ENCODE measurements at places on chromosomes 16 and 17.

DNA sequence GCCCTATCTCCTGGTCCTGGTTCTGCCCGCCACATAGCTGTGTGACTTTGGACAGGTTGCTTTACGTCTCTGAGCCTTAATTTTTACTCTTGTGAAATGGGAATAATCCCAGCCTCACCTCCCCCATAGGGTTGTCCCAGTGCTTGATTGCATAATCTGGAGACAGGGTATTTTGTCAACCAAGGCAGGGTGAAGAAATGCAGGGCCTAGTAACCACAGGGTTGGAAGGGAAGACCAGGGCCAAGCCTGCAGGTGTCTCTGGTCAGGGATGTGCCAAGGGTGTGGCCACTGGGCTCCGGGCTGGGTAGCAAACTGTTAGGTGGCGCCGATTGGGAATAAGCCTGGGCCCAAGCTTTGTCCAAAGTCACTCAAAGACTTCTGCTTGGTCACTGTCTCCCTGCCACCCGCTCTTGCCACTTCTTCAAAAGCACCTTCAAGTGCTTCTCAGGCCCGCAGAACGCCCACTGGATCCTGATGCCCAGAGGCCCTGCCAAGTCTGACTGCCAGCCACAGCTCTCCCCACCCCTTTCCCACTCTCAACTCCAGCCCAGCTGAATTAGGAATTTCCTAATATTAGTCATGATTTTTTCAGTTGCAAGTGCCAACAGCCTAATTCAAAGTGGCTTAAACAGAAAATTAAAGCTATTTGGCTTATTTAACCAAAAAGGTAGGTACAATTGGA, 20.6 kb upstream of the COL1A1 start:
- DNase-seq, result no peak

- DNase-seq, result no peak
Observed at GRCh38 chr16:85055493-85056210, 28.1 kb downstream of the KIAA0513 start.

DNA sequence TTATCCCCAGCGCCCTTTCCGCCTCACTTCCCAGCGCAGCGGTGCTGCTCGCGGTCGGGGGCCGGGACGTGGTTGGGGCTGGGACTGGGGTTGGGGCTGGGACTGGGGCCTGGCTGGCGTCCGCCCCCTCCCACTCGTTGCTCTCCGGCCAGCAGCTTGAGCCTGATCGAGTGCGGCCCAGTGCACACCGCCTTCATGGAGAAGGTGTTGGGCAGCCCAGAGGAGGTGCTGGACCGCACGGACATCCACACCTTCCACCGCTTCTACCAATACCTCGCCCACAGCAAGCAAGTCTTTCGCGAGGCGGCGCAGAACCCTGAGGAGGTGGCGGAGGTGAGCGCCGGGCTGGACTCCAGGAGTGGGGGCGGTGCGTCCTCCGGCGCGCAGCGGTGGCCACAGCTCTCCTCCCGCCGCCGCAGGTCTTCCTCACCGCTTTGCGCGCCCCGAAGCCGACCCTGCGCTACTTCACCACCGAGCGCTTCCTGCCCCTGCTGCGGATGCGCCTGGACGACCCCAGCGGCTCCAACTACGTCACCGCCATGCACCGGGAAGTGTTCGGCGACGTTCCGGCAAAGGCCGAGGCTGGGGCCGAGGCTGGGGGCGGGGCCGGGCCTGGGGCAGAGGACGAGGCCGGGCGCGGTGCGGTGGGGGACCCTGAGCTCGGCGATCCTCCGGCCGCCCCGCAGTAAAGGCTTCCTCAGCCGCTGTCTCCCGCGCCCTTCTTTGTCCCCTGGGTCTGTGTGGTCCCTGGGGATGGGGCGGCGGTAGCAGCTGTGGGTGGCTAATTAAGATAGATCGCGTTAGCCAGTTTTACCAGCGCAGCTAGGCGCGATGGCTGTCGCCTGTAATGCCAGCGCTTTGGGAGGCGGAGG, 1.8 kb downstream of the HSD17B1 start:
- no peak for DNase-seq

- no peak for DNase-seq
Observed at GRCh38 chr16:87671715-87672270, 69.5 kb downstream of the JPH3 start.

- no peak for DNase-seq
Observed at GRCh38 chr16:13898233-13898632, 21.7 kb upstream of the ERCC4 start.

- DNase-seq, result no peak
Observed at GRCh38 chr17:40372031-40372430, 7.5 kb upstream of the GJD3 start.

DNA sequence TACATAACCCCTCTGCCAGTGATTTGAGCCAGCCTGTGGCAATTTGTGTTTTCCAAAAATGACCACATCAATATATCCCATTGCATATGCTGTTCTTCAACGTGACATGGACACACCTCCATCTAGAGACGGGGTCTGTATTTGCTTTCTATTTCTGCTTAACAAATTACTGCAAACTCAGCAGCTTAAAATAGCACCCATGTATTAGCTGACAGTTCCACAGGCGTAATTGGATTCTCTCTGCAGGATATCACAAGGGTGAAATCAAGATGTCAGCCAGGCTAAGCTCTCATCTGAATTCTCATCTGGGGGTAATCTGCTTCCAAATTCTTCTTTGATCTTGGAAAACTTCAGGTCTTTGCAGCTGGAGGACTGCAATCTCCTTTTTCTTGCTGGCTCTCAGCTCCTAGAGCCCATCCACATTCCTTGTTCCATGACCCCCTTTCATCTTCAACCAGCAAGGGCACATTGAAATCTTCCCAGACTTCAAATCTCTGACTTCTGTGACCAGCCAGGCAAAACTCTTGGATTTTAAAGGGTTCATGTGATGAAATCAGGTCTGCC, 8.2 kb downstream of the KRT9 start:
- DNase-seq, result no peak

- DNase-seq, result no peak
Observed at GRCh38 chr17:74380959-74381808, 13.9 kb downstream of the GPR142 start.

DNA sequence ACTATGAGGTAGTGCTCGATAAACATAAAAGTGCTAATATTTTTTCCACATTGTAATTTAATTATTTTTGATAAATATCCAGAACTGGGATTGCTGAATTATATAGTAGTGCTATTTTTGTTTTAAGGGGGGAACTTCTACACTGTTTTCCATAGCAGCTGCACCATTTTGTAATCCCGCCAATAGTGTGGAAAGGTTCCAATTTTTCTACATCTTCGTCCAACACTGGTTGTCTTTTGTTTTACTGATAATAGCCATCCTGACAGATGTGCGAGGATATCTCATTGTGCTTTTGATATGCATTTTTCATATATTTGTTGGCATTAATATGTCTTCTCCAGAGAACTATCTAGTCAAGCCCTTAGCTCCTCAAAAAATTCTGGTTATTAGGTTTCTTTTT, 259.6 kb upstream of the KCNJ16 start:
- DNase-seq, result no peak

GRCh38 chr17:44277976-44278375, 10.0 kb upstream of the SLC4A1 start:
- no peak for DNase-seq

DNA sequence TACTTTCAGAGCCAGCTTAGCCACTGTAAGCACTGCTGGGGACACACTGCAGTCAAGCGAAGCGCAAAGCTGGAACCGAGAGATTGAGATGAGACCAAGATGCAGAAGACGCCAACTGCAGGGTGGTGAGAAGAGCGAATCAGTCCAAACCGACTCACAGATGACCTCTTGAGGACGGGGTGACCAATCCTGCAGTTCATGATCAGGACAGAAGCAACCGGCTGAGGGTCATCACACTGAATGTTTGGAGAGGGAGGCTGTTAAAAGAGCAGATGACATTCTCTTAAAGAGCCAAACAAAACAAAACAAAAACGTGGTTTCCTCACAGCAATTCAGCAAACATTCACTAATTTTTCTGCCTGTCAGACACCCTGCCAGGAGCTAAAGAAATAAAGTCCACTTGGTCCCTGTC, 8.5 kb downstream of the HASPIN start:
- no peak for DNase-seq

DNA sequence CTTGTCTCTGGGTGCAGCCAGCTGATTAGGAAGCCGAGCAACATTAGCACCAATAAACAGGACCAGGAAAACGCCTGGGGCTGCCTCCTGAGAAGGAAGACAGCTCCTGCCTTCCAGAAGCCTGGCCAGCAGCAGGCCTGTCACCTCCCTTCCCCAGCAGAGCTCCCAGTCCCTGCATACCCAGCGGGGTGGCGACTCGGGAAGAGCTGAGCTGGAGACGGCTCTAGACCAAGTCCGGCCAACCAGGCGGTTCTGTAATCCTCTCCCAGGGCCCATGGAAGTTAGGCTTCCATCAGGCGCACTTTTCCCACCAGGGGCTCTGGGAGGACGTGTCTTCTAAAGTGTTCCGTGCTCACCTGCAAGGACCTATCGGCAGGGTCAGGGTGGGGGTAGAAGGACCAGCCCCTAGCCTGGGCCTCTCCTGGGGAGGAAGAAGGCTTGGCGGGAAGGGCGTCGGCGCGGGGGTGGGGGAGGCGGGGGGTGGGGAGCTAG, 12.0 kb upstream of the CLUH start:
- no peak for DNase-seq

DNA sequence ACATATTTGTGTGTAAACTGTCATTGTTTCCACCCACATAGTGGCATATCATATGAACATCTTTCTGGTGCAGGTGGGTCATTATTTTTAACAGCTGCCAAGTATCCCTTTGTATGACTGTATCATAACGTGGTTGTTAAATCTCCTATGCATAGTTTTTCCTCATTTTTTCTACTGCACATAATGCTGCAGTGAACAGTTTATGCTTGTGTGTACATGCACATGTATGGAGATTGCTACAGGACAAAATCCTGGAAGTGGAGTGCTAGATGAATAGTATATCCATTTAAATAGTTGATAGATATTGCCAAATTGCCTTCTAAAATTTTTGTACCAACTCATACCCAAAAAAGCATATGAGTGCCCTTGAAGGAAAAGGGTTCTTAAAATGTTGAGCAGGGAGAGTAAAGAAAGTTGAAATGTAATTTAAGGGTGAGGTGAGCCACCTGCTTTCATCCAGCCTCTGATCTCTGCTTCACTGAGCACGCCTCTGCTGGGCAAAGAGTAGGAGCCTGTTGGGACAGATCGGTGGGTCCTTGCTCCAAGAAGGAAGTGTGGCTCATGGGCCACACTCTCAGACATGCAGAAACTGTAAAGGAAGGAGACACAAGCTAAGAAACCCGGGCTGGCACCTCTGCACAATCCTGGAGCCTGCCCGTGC, 55.3 kb downstream of the HLF start:
- no peak for DNase-seq

- DNase-seq, result no peak
Observed at GRCh38 chr17:4631836-4632580, 9.5 kb downstream of the ALOX15 start.

GRCh38 chr17:49633762-49634484, 44.0 kb downstream of the SPOP start:
- DNase-seq, result no peak

- no peak for DNase-seq
Observed at GRCh38 chr17:12982224-12982623, 35.6 kb downstream of the ELAC2 start.

- no peak for DNase-seq
Observed at GRCh38 chr16:1752853-1753252, 18.5 kb downstream of the NME3 start.

- DNase-seq, result peak; percentile 12
Observed at GRCh38 chr17:14784997-14785696, 480.0 kb downstream of the PMP22 start.

DNA sequence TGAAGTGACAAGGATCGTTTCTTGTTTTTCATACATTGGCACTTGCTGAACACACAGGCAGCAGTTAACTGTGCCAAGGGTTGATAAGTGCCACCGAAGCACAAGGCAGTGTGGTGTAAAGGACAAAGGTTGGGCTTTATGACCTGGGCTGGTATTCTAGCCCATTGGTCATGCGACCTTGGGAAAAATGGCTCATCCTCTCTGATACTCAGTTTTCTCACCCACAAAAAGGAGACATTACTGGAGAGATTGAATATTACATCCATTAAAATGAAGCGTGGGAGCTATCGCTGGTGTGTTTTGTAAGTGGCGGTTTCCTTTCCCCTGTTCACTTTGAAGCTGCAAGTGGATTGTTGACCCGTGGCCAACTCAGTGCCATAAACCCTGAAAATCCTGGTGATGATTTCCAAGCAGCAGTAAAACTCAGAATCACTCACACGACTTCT, 216.9 kb downstream of the HAPSTR1 start:
- no peak for DNase-seq

GRCh38 chr16:66935314-66936011, at the start of gene CES2:
TSS of gene CES2 (plus strand) at chr16:66935516. CDS start at chr16:66935636, 120 bp downstream.
- DNase-seq, result no peak

DNA sequence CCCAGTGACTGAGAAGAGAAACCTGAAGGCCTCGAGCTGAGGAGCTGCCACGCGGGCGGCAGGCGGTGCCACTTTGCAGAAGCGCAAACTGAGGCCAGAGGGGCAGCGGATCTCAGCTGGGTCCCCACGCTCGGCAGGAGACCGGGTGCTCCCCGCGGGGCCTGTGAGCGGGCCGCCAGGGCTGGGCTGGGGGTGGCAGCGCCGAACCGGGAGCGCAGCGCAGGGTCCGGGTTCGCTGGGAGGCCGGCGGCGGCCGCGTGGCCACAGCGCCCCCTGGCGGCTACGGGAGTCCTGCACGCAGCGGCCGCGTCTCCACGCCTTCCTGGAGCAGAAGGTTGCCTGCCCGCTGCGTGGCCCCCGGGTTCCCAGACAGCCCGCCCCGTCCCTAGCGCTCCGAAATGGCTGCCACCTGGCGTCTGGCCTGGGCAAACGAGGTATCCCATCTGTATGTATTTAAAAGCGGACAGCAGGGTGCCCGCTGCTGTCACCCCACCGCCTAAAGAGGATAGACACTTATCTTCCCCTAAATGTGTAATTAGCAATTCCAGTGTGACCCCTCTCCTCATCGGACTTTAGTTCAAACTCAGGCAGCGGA, 96.1 kb upstream of the CDH5 start:
- DNase-seq, result peak; percentile 30

GRCh38 chr16:1317479-1318267, 8.2 kb downstream of the UBE2I start:
- DNase-seq, result no peak

- no peak for DNase-seq
Observed at GRCh38 chr17:42201458-42201772, 7.1 kb upstream of the GHDC start.

- no peak for DNase-seq
Observed at GRCh38 chr16:50490828-50491227, 57.4 kb upstream of the NKD1 start.

GRCh38 chr16:81778861-81779535, at the start of gene PLCG2:
TSS of gene PLCG2 (plus strand) at chr16:81779291. CDS start at chr16:81785990, 6,699 bp downstream.
- no peak for DNase-seq

- DNase-seq, result no peak
Observed at GRCh38 chr16:56773532-56773931, 43.6 kb downstream of the NUP93 start.

- DNase-seq, result no peak
Observed at GRCh38 chr17:10063730-10064241, 134.6 kb downstream of the GAS7 start.

DNA sequence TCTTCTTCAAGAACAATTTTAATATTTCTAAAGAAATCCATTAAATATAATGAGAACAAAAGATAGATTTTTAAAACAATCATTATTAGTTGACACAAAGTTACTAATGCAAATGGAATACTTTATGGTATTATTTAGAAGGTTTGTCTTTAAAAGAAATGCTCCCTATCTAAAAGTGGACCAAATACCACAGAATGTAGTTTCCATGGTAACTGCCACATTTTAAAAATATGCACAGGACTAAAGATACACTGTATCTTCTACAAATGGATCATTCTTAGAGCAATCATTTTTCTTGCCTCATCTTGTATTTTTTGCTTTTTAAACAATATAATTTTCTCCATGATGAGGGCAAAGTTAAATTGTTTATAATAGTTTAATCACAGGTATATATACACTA, 296.0 kb downstream of the CEP112 start:
- DNase-seq, result no peak

All from activated naive CD4-positive, alpha-beta T cell (primary cell).